ENCODE measurements at places on chromosomes 16 and 17. TPM values are rescaled to one million over a fixed set of nuclear protein-coding genes. Genes with fewer than 3 reads are reported as not detected.

The TMED6 gene
- total RNA-seq = 1.8 TPM

The MYH2 gene
- not detected for total RNA-seq

The CHST5 gene
- not detected for total RNA-seq

The ZNF597 gene
- 2.1 TPM for total RNA-seq

The SPATA32 gene
- total RNA-seq = 0.23 TPM

The NPIPB9 gene
- 1.7 TPM for total RNA-seq

The SCGB1C2 gene
- total RNA-seq = not detected

DNA sequence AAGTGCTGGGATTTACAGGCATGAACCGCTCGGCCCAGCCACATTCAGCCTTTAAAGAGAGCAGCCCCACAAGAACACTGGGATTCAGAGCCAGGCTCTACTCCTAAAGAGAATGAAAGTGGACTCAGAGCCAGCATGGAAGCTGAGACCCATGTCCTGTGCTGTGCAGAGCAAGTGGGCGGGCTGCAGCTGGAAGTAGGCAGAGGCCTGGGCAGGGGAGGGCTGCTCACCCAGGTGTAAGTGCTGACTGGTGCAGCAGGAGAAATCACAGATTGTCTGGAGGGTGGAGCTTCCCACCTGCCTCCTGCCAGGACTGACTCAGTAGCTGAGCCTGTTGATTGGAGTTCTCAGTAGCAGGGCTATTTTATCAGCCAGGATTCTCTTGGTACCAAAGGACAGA is 178.7 kb downstream of the KATNIP start:
- H3K27ac ChIP-seq = no peak overlapping the region
- H3K36me3 ChIP-seq = no peaks in the 10 kb centered on the region
- no peaks in the 10 kb centered on the region for H3K27me3 ChIP-seq
- no peak for DNase-seq
- no peak overlapping the region for H3K4me3 ChIP-seq

DNA sequence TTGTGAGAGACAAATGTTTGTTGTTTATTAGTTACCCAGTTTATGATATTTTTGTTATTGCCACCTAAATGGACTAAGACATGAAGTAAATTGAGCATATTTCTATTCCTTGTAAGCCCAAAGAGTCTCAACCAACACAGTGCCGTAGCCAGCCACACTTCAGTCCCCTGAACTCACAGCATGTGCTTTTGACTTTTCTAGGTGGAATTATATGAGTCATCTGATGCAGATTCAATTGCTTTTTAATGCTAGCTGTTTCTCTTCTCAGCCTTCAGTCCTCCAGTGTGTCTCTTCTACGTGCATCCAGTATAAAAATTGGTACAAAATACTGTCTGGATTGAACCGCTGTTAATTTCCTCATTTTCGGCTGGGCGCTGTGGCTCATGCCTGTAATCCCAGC is 39.0 kb downstream of the IQCK start:
- H3K27me3 ChIP-seq = peaks cover 2% of the 10 kb centered on the region
- no peaks in the 10 kb centered on the region for H3K36me3 ChIP-seq
- no peak overlapping the region for H3K27ac ChIP-seq
- no peak overlapping the region for H3K4me3 ChIP-seq
- no peak for DNase-seq

DNA sequence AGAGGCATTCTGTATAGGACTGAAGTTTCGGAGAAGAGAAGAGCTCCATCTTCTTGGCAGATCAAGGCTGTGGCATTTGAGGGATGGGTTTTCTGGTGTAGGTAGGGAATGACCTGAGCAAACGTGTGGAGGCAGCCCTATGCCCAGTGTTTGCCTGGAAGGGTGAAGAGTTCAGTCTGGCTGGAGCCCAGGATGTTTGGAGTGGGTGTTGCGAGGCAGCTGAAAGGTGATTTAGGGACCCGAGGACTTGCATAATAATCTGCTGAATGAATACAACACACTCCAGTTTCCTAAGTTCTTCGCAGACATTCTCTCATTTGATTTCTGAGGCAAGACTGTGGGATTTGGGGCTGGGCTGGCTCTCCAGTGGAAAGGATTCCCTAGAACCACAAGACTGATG is 186.2 kb downstream of the CYLD start:
- no peak overlapping the region for H3K27ac ChIP-seq
- no peaks in the 10 kb centered on the region for H3K27me3 ChIP-seq
- no peak for DNase-seq
- H3K4me1 ChIP-seq = no peaks in the 10 kb centered on the region
- no peaks in the 10 kb centered on the region for H3K36me3 ChIP-seq

GRCh38 chr17:42233156-42233555 is 38.9 kb upstream of the GHDC start:
- no peak for DNase-seq
- no peak overlapping the region for H3K27ac ChIP-seq
- H3K4me1 ChIP-seq = peaks cover 26% of the 10 kb centered on the region
- no peak overlapping the region for H3K4me3 ChIP-seq
- no peaks in the 10 kb centered on the region for H3K27me3 ChIP-seq

DNA sequence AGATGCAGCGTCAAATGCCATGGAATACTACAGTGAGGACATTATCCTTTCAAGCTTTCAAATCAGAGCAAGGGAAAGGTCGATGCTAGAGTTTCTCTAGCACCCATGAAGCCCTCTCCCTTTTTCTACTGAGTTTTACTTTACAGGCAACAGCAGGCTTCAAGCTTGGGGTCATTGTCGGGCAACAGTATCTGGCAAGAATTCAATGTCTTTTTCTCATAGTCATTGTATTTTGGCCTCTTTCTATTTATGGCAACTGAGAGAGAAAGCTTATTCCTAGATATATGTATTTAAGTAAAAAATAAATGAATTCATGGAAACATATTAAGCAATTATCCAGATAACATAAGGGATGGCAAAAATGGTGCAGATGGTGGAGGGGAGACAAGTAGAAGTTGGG is 364 bp upstream of the CETP start:
- H3K4me1 ChIP-seq = peaks cover 19% of the 10 kb centered on the region
- H3K36me3 ChIP-seq = no peaks in the 10 kb centered on the region
- H3K4me3 ChIP-seq = no peak overlapping the region
- no peak for DNase-seq
- H3K27ac ChIP-seq = no peak overlapping the region

GRCh38 chr16:26860506-26860905 is 206.2 kb upstream of the C16orf82 start:
- H3K4me3 ChIP-seq = no peak overlapping the region
- no peaks in the 10 kb centered on the region for H3K4me1 ChIP-seq
- no peak overlapping the region for H3K27ac ChIP-seq
- H3K27me3 ChIP-seq = no peaks in the 10 kb centered on the region

DNA sequence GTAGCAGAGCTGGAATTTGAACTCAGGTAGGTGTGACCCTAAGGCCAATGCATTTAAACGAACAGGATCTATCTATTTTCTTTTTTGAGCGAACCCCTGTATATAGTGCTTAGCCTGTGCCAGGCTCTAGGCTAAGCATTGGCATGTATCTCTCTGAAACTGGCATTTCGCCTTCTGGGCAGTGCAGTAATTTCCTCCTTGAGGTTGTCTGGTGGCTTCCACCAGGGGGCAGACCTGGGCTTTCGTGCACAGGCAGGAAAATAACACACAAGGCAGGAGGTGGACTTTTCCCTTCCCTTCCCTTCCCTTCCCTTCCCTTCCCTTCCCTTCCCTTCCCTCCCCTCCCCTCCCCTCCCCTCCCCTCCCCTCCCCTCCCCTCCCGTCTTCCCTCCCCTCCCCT is 34.4 kb upstream of the PRKCB start:
- H3K27ac ChIP-seq = no peak overlapping the region
- peaks cover 8% of the 10 kb centered on the region for H3K27me3 ChIP-seq
- no peak overlapping the region for H3K4me3 ChIP-seq
- H3K4me1 ChIP-seq = peaks cover 14% of the 10 kb centered on the region
- peak; percentile 78 for DNase-seq

GRCh38 chr17:83000738-83001137 is 78.7 kb upstream of the METRNL start:
- H3K27ac ChIP-seq = no peak overlapping the region
- DNase-seq = no peak
- H3K36me3 ChIP-seq = peaks cover 31% of the 10 kb centered on the region
- H3K27me3 ChIP-seq = no peaks in the 10 kb centered on the region

- DNase-seq = no peak
- H3K4me3 ChIP-seq = no peak overlapping the region
- H3K36me3 ChIP-seq = peaks cover 39% of the 10 kb centered on the region
- peaks cover 27% of the 10 kb centered on the region for H3K4me1 ChIP-seq
These were observed 19.5 kb downstream of the AP1G1 start for GRCh38 chr16:71789136-71789535.

GRCh38 chr17:78108726-78109488 is 19.6 kb downstream of the TMC6 start:
- H3K36me3 ChIP-seq = peaks cover 45% of the 10 kb centered on the region
- no peak overlapping the region for H3K27ac ChIP-seq

- no peaks in the 10 kb centered on the region for H3K36me3 ChIP-seq
- H3K4me1 ChIP-seq = peaks cover 32% of the 10 kb centered on the region
- peaks cover 7% of the 10 kb centered on the region for H3K27me3 ChIP-seq
These were observed 25.6 kb downstream of the ABCC3 start for GRCh38 chr17:50660042-50660886.

DNA sequence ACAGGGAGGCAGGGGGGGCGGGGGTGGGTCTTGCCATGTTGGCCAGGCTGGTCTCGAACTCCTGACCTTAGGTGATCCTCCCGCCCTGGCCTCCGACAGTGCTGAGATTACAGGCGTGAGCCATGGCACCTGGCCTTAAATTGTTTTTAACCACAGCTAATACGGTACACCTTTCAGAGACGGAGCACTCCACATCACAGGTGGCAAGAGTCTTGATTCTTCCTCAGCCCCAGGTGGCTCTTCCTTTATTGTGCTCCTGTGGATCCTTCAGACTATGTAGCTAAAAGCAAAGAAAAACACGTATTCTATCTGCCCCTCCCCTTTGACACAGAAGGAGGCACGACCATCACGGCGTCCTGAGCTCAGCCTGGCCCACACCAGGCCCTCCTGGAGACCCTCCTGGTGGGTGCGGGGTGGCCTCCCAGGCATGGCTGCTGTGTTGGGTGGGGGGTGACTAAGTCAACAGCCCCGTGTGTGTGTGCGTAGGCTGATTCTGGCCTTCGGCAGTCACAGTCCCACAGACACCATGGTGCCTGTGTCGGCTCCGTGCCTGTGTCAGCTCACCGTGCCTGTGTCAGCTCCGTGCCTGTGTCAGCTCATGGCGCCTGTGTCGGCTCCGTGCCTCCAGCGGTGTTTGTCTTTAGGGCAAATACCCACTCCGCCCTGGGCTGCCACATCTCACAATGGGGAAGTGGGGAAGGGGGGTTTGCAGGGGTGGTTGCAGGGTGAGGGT is 10.8 kb upstream of the SECTM1 start:
- no peak overlapping the region for H3K4me3 ChIP-seq
- H3K27ac ChIP-seq = no peak overlapping the region
- peaks cover 8% of the 10 kb centered on the region for H3K4me1 ChIP-seq
- no peak for DNase-seq
- peaks cover 13% of the 10 kb centered on the region for H3K27me3 ChIP-seq

- H3K36me3 ChIP-seq = peaks cover 6% of the 10 kb centered on the region
- peaks cover 29% of the 10 kb centered on the region for H3K4me1 ChIP-seq
- no peak overlapping the region for H3K27ac ChIP-seq
- no peak overlapping the region for H3K4me3 ChIP-seq
- no peaks in the 10 kb centered on the region for H3K27me3 ChIP-seq
These were observed 25.6 kb downstream of the CREBBP start for GRCh38 chr16:3854750-3855541.

- H3K36me3 ChIP-seq = no peaks in the 10 kb centered on the region
- no peak overlapping the region for H3K27ac ChIP-seq
- H3K4me1 ChIP-seq = no peaks in the 10 kb centered on the region
- no peaks in the 10 kb centered on the region for H3K27me3 ChIP-seq
These were observed 551.9 kb upstream of the CA10 start for GRCh38 chr17:52710363-52710901.

GRCh38 chr17:18344021-18344420 is 19.3 kb downstream of the SHMT1 start:
- peaks cover 12% of the 10 kb centered on the region for H3K4me1 ChIP-seq
- no peak overlapping the region for H3K4me3 ChIP-seq
- DNase-seq = no peak
- peaks cover 50% of the 10 kb centered on the region for H3K36me3 ChIP-seq
- H3K27ac ChIP-seq = peak overlapping the region; percentile 62

DNA sequence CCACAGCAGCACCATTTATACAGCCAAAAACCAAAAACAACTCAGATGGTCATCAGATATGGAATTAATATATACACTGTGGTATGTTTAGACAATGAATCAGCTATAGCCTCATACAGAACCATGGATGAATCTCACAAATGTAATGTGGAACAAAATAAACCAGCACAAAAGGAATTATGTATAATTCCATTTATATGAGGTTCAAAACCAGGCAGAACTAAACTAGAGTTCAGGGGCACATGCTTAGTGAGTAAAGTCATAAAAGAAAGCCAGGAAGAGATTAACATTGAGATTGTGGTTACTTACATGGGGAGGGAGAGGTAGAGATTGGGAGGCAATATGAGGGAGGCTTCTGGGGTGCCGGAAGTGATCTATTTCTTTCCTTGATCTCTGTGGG is 231.1 kb downstream of the COPRS start:
- peaks cover 2% of the 10 kb centered on the region for H3K4me1 ChIP-seq
- no peak overlapping the region for H3K4me3 ChIP-seq
- peaks cover 35% of the 10 kb centered on the region for H3K27me3 ChIP-seq

GRCh38 chr17:78197147-78197832 is 10.1 kb downstream of the AFMID start:
- no peak overlapping the region for H3K27ac ChIP-seq
- no peaks in the 10 kb centered on the region for H3K27me3 ChIP-seq
- no peak overlapping the region for H3K4me3 ChIP-seq
- peaks cover 8% of the 10 kb centered on the region for H3K4me1 ChIP-seq

GRCh38 chr17:6753546-6753945 is 2.3 kb upstream of the XAF1 start:
- peaks cover 48% of the 10 kb centered on the region for H3K4me1 ChIP-seq
- H3K27me3 ChIP-seq = peaks cover 7% of the 10 kb centered on the region
- DNase-seq = no peak
- peak overlapping the region; percentile 18 for H3K4me3 ChIP-seq

- H3K27ac ChIP-seq = no peak overlapping the region
- H3K4me3 ChIP-seq = no peak overlapping the region
- H3K27me3 ChIP-seq = peaks cover 6% of the 10 kb centered on the region
- DNase-seq = no peak
- H3K4me1 ChIP-seq = peaks cover 26% of the 10 kb centered on the region
These were observed 616 bp downstream of the PECAM1 start for GRCh38 chr17:64390044-64390443.

- H3K4me3 ChIP-seq = no peak overlapping the region
- no peaks in the 10 kb centered on the region for H3K4me1 ChIP-seq
- H3K36me3 ChIP-seq = peaks cover 3% of the 10 kb centered on the region
- no peak for DNase-seq
- no peak overlapping the region for H3K27ac ChIP-seq
- peaks cover 1% of the 10 kb centered on the region for H3K27me3 ChIP-seq
These were observed 17.0 kb downstream of the RAB40B start for GRCh38 chr17:82681547-82681946.

- H3K27me3 ChIP-seq = no peaks in the 10 kb centered on the region
- peaks cover 9% of the 10 kb centered on the region for H3K36me3 ChIP-seq
- DNase-seq = no peak
- no peak overlapping the region for H3K4me3 ChIP-seq
- H3K4me1 ChIP-seq = no peaks in the 10 kb centered on the region
These were observed 23.8 kb upstream of the ERN1 start for GRCh38 chr17:64153565-64154312.

- no peaks in the 10 kb centered on the region for H3K27me3 ChIP-seq
- H3K27ac ChIP-seq = peak overlapping the region; percentile 71
- H3K4me1 ChIP-seq = peaks cover 72% of the 10 kb centered on the region
- peaks cover 18% of the 10 kb centered on the region for H3K36me3 ChIP-seq
- no peak overlapping the region for H3K4me3 ChIP-seq
- DNase-seq = no peak
These were observed 37.5 kb upstream of the LITAF start for GRCh38 chr16:11624205-11624604.

- H3K27me3 ChIP-seq = peaks cover 2% of the 10 kb centered on the region
- no peaks in the 10 kb centered on the region for H3K4me1 ChIP-seq
- no peak for DNase-seq
- H3K36me3 ChIP-seq = no peaks in the 10 kb centered on the region
- no peak overlapping the region for H3K4me3 ChIP-seq
These were observed 22.3 kb downstream of the BAIAP2 start for GRCh38 chr17:81057079-81057730.
